Psoas muscle (tissue), 8 donors: ENCODE measurements at places on chromosomes 1 and 21. TPM values are rescaled to one million over a fixed set of nuclear protein-coding genes. Genes with fewer than 3 reads are reported as not detected.

HMCN1 gene
- 1.5 TPM for polyA plus RNA-seq

GRCh38 chr21:44532712-44533111 is 7.3 kb downstream of the KRTAP10-1 start:
- no peak for DNase-seq

AMY1A gene
- not detected for polyA plus RNA-seq

GRCh38 chr1:14253676-14254075 is 344.8 kb upstream of the KAZN start:
- no peak for DNase-seq

NOS1AP gene
- 0.18 TPM for polyA plus RNA-seq

DNA sequence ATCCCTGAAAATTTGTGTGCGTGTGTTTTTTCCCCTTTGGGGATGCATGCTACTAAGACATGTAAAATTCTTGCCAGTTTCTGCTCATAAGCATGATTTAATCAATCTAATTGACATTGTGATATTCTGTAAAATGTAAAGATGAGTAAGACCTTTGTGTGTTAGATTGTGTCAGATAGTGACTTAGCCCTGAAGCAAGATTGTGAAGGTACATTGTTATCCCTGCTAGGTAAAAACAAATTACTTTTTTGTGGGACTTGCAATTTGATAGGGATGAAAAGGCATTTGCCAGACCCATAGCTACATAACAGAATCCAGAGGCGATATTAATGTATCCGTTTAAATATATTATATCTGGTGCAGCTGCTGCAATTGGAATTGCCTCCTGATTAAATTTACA is 338.0 kb downstream of the RWDD3 start:
- no peak for DNase-seq

DAB1 gene
- polyA plus RNA-seq: 0.04 TPM

DNA sequence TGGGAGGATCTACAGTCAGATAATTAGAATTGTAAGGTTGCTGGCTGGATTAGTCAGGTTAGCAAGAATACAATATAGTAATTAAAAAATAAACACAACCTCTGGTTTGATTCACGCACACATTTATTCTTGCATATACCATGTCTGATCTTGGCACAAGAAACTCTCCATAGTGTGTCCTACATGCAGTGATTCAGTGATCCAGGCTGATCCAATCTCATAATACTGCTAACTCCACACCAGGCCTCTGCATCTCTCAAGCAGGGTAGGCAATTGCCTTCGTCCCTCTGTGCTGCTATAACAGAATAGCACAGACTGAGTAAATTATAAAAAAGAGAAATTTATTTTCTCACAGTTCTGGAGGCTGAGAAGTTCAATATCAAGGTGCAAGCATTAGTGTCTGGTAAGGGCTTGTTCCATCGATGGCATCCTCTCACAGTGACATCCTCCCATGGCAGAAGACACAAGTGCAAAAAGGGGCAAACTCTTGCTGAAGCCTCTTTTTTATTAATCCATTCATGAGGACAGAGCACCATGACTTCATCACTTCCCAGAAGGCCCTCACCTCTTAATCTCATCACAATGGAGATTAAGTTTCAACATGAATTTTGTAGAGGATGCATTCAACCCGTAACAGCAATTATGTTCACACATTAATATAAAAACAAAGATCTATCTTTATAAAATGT is 741.0 kb upstream of the NCAM2 start:
- DNase-seq: no peak

ZYG11A gene
- polyA plus RNA-seq: not detected

HYI gene
- 7.4 TPM for polyA plus RNA-seq

GRCh38 chr21:31284797-31285397 is 59.2 kb downstream of the TIAM1 start:
- DNase-seq: no peak

DNA sequence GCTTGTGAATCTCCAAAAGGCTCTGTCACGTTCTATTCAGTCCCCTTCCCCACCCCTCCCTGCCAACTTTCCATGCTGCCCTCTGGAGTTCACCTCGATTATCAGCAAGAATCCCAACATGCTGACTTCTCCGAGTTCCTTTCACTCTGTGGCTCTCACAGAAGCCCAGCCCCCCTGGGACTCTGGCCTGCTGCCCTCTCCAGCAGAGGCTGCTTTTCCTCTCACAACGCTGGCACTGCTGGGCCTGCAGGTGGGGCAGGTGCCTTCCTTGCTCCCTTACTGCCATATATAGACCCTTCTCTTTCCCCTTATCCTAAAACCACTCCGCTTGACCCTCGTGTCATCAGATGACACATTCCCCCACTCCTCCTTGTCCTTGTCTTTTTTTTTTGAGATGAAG is 10.2 kb upstream of the RNF186 start:
- no peak for DNase-seq

DNA sequence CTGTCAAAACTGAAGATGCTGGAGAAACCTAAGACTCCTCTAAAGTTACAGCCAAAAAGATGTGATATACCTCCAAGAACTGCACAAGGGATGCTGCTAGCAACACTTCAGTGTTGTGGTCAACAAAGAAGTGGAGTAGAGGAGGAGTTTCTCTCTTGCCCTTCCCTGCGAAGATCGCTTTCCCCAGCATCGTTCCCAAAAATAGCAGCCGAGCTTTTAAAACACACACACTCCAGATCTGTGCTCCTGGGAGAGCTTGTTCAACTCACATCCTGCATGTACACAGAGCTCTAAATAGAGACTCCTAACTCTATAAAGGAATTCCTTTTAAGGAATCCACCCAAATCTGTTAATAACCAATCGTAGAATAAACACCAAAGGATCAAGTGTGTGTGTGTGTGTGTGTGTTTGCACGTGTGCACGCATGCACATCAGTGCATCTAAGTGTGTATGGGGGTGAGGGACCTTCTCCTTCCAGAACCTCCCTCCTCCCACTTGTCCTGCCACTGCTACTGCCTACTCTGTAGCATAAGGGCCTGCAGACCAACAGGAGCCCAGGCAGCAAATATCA is 58.5 kb downstream of the PSMG1 start:
- DNase-seq: no peak

ACTN2 gene
- polyA plus RNA-seq: 1,560 TPM

DNA sequence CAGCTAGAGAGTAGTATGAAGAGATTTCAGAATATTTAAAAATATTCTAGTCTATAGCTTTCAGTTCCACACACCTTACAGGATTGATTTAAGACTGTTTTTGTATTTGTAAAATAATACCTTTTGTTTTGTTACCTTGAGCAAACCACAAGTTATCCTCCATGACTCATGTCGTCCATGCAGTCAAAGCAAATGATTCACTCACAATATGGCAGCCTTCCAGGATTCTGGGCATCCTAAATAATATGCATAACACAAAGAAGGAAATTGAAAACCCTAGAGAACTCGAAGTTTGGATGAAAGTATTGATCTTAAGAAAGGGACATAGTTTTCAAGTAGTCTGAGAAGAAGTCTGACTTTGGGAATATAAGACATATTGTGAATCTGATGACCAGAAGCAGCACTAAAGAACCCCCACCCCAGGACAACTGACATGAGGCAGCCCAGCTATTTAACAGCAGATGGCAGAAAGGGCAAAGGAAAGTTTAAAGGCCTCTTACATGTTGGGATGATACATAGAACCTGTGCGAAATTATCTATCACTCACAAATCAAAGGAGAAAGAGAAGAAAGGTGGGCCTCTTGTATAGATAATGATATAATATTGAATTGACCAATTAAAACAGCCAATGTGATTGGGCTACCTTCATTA is 857.9 kb downstream of the BRINP3 start:
- no peak for DNase-seq

- no peak for DNase-seq
Observed at GRCh38 chr1:206873603-206874188, 8.3 kb downstream of the IL20 start.

DNA sequence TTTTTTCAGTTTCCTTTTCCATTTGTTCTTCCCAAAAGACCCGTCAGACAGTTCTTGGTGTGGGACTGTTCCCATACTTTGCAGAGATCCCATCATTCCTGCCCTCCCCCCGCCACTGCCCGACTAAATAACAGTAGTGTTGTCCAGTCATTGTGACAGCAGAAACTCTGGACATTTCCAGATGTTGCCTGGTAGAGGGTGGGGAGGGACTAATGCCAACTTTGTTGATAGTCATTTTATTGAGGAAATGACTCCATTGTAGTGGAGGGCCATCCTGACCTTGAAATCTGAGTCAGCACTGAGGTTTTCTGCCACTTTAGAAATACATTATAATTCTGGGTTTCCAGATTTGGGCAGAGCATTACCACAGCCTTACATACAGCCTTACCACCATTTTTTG is 85.4 kb downstream of the CEP350 start:
- no peak for DNase-seq

GRCh38 chr1:77133731-77134358 is 85.4 kb downstream of the PIGK start:
- DNase-seq: no peak

TIE1 gene
- polyA plus RNA-seq: 9.2 TPM

- no peak for DNase-seq
Observed at GRCh38 chr1:157247005-157247763, 109.0 kb upstream of the ETV3 start.
